ENCODE measurements at places on chromosomes 12 and 14. TPM values are rescaled to one million over a fixed set of nuclear protein-coding genes. Genes with fewer than 3 reads are reported as not detected.
A peak's percentile ranks its signal among the peaks of the same experiment; 100 is the strongest.

Gene TMEM132D
- polyA plus RNA-seq: under 0.01 TPM

DNA sequence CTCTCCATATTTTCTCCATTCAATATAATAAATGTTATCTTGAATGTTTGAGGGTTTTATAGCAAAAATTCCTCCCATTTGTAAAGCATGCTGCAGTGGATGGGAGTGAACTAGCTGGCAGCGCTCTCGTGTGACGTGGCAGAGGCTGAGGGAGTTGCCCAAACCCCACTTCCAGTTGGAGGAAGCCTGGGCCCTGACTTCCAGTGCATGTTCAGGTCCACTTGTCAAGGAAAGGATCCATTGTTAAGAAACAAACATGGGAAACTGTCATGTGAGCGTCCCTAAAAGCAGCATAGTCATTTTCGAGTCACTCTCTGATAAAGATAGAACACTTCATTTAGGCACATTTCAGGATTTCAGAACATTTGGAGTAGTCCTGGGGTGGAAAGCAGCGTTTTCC lies 116.6 kb downstream of the SLC25A47 start:
- DNase-seq: no peak

GRCh38 chr14:24513009-24513408 lies 4.9 kb upstream of the CMA1 start:
- no peak for DNase-seq

DNA sequence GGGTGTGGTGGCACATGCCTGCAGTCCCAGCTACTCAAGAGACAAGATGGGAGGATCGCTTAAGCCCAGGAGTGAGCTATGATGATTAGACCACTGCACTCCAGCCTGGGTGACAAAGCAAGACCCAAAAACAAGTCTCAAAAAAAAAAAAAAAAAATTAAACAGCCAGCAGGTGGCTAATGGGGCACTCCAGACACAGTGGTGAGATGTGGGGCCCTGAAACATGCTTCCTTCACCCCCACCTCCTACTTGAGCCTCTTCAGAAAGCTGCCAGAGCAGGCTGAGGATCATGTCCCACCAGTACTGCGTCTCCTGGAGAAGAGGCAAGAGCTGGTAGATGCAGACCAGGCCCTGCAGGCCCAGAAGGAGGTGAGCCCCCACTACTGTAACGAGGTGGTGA lies 2.1 kb downstream of the CFAP73 start:
- DNase-seq: no peak

Gene ADGRD1
- 3.8 TPM for polyA plus RNA-seq

DNA sequence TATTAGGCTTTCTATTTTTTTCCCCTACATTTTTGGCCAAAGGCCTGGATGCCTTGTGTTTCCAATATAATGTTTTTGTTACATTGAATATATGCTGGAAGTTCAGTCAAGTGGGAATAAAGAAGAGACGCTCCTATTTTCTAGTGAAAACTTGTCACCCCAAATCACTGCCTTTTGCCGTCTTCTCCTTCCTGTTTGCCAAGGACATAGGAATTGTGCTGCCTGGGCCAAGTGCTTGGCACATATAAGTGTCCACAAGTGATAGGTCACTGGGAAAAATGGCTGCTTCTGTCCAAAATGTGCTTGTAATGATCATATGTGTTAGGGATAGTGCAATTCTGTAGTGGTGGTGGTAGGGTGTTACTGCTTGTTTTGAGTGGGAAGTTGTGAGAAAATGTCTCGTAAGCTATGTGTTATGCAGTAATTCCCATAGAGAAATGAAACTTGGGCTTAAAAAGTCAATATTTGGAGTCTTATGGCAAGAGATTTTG lies 11.6 kb upstream of the KCNJ8 start:
- DNase-seq: no peak

- no peak for DNase-seq
These were observed 65.6 kb downstream of the FERMT2 start for GRCh38 chr14:52885230-52885629.

DNA sequence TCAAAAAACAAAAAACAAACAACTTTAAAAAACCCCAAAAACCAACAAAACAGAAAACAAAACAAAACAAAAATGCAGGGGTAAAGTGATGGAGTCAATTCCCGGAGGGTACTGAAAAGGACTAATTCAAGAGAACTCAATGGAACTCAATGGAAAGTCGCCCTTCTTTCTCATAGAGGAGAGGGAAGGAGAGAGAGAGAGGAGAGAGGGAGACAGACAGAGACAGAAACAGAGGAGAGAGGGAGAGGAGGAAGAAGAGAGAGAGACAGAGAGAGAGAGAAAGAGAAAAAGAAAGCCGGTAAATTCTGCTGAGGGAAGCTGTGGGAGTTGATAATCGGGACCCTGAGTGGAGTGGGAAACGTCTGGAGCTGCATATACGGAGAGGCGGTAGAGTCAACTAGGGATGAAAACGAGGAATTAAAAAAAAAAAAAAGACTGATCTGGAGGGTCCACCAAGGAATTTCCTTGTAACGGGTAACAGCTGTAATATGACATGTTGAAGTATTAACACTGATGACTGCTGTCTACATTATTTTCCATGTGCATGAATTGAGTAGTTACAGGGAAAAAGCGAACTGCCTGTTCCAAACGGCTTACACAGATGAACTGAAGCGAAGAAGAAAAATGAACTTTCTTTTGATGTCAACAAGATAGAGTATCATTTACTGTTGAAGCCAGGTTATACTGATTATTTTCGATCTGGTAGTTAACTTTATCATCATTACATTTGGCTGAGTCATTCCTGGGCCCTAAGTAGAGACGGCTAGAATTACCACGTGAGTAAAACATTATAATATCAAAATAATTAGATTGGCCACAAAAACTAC lies 934 bp upstream of the ZC2HC1C start:
- no peak for DNase-seq

DNA sequence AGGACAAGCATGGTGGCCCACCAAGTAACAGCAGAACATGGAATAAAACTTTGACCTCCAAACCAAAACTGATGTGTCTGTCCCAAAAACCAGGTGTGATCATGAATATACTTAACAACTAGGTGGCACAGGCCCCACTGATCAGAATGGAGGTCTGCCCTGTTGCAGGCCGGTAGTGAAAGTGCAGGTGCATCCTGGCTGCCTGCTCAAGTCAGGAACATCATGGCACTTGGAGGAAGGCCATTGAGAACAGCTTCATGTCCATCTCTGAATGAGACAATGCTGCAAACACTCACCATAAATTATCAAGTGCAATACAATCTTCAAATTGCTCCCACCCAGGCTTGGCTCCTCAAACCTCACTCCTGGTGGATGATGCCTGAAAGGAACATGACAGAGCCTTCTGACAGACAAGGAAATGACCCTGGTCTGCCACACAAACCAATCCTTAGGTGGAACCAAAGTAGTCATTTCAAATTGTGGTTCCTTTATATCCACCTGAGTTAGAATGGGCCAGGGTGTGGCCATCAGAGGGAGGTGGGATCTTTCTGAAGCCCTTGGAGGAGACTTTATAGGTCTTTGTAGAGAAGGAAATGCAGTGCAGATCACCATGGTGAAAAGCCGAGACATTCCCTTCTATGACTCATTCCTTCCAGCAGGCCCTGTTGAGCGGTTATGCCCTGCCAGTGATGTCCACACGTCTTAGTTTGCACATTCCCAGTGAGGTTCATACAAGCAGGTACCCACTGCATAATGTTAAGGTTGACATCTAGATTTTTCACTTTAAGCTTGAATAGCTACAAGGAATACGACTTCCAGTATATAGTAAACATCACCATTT lies 36.0 kb downstream of the EGLN3 start:
- no peak for DNase-seq

- no peak for DNase-seq
These were observed 225.5 kb downstream of the CCDC91 start for GRCh38 chr12:28415755-28416154.

Gene KRT83
- polyA plus RNA-seq: not detected

Gene SRRM4
- polyA plus RNA-seq: 0.07 TPM

- no peak for DNase-seq
These were observed 114.0 kb downstream of the DICER1 start for GRCh38 chr14:95043314-95043713.

Gene PPFIA2
- polyA plus RNA-seq: not detected

Gene CACNA1C
- polyA plus RNA-seq: 0.60 TPM

- no peak for DNase-seq
These were observed 37.3 kb downstream of the MGST1 start for GRCh38 chr12:16384732-16385131.

Gene ST8SIA1
- 1.2 TPM for polyA plus RNA-seq

DNA sequence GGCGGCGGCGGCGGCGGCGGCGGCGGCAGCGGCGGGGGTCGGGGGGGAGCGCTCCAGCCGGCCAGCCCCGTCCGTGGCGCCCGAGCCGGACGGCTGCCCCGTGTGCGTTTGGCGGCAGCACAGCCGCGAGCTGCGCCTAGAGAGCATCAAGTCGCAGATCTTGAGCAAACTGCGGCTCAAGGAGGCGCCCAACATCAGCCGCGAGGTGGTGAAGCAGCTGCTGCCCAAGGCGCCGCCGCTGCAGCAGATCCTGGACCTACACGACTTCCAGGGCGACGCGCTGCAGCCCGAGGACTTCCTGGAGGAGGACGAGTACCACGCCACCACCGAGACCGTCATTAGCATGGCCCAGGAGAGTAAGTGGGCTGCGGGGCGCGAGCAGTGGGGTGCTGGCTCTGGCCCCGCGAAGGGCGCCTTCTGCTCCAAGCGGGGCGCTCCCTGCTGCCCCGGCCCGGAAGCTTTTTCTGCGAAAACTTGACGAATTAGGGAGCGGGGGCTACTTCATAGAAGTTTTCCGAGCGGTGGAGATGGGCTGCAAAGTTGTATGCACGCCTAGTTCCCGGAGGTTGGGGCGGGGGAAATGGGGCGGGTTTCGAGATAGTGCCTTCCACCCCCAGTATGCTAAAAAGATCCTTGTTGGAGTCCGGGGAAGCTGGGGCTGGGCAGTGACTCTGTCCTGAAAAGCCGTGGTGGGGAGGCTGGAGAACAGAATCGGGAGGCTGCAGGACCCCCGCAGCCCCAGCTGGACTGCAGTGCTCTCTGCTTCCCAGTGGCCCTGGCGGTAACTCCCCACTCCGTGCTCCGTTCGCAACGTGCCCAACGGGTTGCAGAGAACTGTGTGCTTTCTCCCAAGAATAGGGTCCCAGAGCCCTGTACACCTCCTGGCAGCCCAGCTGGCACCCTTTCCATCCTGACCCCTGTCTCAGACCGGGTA lies 751 bp downstream of the GDF11 start:
- DNase-seq: peak; percentile 84

DNA sequence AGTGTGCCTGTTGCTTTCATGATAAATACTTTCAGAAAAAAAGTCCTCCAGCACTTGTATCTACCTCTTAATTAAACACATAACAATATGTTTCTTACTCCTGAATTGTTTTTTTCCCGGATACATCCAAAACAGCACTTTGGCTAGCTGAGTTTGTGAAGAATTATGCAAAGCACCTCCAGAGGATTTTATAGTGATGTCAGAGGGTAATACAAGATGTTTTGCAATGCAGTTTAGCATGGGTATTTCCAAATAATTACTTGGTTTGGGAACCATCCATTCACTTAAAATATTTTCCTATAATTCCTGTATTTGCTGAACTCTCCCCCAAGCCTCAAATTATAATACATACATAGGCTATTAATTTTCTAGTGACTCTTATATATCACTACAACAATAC lies 37.7 kb upstream of the DBX2 start:
- DNase-seq: no peak

DNA sequence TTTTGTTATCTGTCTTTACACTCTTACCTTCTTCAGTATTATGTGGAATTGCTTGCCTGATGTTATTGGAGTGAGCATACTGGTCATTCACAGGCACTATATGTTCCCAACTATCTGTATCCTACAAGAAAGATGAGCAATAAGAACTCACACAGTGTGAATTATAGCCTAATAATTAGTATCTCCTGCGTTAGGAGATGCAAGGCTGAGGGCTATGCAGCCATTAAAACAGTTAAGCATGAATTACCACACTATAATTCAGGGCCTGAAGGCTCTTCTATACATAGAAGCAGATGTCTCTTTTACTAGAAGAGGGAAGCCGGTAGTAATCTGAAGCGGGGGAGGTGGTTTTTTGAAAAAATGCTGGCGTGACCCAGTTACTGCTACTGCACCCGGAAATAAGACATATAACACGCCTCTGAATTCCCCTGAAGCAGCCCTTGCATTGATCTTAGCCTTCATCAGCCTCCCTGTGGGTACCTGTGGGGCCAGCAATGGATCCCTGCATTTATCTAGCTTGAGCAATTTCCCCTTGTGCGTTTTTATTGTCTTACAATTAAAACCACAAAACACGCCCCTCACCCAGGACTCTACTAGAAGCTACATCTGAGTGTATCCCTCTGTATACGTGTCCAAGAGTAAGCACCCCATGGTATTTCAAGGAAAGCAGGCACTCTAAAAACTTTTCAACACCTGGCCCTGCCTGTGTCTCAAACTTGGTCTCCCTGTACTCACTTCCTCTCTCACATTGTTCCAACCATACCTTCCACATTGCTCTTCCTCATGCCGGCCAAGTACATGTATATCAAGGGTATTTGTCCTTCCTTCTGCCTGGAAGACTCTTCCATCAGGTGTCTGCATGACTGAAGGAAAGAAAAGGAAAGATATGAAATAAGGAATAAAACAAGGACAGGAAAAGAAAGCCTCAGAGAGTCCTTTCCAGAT lies 210.9 kb upstream of the ARID2 start:
- no peak for DNase-seq

- DNase-seq: peak; percentile 64
These were observed 182.9 kb upstream of the FAR2 start for GRCh38 chr12:28966046-28966780.

Gene ERBB3
- 31.8 TPM for polyA plus RNA-seq

GRCh38 chr12:3453206-3453989 lies 37.6 kb upstream of the PRMT8 start:
- DNase-seq: no peak

- DNase-seq: no peak
These were observed 139.8 kb upstream of the NOS1 start for GRCh38 chr12:117501076-117501869.

Gene SEL1L
- 22.8 TPM for polyA plus RNA-seq

GRCh38 chr12:130357241-130357640 lies 19.6 kb downstream of the PIWIL1 start:
- DNase-seq: no peak

DNA sequence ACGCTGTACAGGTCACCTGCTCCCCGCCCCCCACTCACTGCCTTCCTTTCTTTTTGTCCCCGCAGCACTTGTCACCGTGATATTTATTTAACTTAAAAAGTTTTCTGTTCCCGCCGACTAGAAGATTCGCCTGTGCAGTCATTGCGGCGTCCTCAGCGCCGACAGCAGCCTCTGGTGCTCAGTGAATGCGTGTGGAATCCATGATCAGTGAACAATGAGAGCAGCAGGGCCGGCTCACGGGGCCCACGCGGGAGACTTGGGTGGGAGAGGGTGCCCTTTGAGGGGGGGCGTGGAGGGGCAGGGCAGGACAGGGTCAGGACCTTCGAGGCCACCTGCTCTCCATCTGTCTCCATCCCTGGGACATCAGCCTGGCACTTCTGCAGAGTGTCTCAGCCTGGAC lies 24.5 kb downstream of the BEGAIN start:
- DNase-seq: no peak

Gene MYO1H
- polyA plus RNA-seq: not detected

Gene LYZ
- 213 TPM for polyA plus RNA-seq

Gene DPY19L2
- 1.3 TPM for polyA plus RNA-seq

GRCh38 chr14:29126361-29126760 lies 359.8 kb downstream of the FOXG1 start:
- no peak for DNase-seq
